ENCODE measurements at places on chromosomes 16 and 17.

DNA sequence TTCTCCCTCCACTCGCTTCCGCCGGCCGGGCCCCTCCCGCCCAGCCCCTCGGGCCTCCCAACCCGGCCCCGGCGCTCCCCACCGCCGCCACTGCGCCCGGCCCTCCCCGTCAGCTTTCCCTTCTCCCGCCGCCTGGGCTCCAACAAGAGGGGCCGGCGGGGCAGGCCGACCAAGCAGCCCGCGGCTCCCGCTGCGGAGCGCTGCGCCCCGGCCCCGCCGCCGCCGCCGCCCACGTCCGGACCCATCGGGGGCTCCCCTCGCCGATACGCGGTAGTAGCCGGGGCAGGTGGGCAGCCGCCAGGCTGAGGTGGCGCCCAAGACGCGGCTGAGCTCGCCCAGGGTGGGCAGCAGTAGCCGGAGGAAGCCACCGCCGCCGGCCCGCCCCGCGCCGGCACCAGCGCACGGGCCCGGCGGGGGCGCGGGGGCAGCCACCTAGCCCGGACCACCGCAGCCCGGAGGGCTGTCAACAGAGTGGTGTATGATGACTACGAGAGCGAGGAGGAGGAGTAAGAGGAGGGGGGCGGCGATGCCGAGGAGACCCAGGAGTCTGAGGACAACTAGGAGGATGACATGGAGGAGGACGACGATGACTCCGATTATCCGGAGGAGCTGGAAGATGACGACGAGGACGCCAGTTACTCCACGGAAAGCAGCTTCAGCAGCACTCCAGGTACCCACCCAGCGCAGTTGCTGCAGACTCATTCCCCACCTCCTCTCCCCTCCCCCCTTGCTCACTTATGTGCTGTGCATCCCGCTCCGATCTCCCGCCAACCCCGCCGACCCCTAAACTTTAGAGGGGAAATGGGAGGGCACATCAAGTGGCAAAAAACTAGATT, 498 bp downstream of the LRRC37B start:
- DNase-seq, result peak; percentile 65

GRCh38 chr17:78962345-78962983, 17.3 kb downstream of the LGALS3BP start:
- DNase-seq, result no peak

- DNase-seq, result no peak
Measured at GRCh38 chr16:61842666-61843065, 193.6 kb downstream of the CDH8 start.

DNA sequence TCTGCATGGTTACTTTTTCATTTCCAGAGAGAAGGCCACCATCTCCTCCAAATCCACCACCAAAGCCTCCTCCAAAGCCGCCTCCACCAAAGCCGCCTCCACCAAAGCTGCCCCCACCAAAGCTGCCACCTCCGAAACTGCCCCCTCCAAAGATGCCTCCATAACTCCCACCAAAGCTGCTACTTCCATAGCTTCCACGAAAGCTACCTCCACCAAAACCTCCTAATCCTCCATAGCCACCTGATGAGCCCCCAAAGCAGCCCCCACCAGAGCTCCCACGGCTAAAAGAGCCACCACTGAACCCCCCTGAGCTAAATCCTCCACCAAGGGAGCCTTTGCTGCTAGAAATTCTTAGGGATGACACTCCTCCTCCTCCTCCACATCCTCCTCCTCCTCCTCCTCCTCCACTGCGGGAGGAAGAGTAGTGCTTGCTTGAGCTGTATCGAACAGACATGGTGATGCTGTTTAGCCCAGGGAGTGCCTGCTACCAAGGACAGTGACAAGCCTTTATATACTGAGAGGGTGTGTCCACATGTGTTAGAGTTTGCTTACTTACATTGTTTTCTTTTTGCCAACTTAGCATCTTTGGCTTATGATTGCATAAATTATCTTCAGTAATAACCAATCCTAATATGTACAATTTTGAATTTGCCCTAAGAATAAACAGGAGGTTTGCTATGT, at the start of gene KRT10:
KRT10 (minus strand) TSS at position 483 of the 681 bp plus-strand sequence; CDS start at position 454, 29 bp downstream.
- no peak for DNase-seq

- DNase-seq, result no peak
Measured at GRCh38 chr17:32904891-32905290, 23.1 kb upstream of the TMEM98 start.

GRCh38 chr17:7502987-7503386, 18.8 kb downstream of the POLR2A start:
- no peak for DNase-seq

GRCh38 chr17:58532555-58532951, 18.1 kb upstream of the MTMR4 start:
- no peak for DNase-seq

GRCh38 chr17:37717627-37718323, 27.1 kb downstream of the HNF1B start:
- no peak for DNase-seq

DNA sequence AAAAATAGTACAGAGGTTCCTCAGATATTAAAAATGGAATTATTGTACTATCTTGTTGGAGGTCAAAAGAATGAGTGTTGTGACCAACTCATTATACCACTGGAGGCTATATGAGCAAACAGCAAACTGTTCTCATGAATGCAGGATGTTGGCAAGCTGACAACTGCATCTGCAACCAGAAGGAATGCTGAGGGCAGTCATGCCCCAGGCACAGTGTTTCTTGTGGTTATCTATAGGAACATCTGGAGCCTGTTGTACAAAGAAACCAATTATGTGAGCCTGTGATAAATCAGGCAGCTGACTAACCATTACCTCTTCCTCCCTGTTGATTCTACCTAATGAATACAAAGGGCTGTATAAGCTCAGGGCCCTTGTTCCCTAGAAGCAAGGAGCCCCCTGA, 2057.1 kb downstream of the TP53TG3F start:
- DNase-seq, result no peak

DNA sequence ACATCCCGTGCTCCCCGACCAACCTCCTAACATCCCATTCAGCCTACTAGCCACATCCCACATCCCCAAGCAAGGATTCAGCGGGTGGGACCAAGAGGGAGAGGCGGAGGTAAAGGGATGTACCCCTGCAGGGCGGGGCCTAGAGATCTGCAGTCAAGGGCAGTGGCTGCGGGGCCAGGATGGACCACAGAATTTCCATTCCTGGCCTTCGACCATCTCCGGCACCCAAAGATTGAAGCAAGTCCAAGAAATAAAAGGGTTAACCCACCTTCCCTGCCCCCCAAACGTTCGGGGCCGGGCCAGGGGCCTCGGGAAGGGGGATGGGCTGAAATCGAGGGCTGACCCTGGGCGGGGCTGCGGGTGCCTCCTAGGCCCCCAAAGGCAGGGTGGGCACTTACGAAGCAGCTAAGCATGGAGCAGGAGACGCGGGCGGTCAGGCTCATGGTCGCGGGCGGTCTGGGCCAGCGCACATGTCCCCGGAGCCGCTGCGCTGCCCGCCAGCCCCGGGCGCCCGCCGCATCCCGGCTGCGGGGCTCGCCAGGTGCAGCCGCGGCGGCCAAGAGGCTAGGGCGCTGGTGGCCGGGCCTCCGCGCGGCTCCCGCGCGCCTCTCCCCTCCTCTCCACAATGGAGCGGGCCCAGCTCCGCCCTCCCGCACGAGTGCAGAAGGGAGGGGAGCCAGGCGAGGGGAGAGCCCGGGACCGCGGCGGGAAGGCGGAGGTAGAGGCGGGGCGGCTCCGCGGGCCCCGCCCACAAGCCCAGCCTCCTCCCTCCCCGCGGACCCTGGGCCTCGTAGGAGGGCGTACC, at the start of gene MTMR4:
MTMR4 (minus strand) TSS at position 674 of the 805 bp plus-strand sequence; CDS start at position 443, 231 bp downstream.
- peak; percentile 79 for DNase-seq

- no peak for DNase-seq
Measured at GRCh38 chr17:73909186-73909585, 264.9 kb upstream of the SDK2 start.

- no peak for DNase-seq
Measured at GRCh38 chr17:39676198-39676819, 8.1 kb downstream of the PNMT start.

- no peak for DNase-seq
Measured at GRCh38 chr17:45408611-45409421, 23.9 kb downstream of the ARHGAP27 start.

GRCh38 chr17:7419819-7420610, at the start of gene SPEM1:
SPEM1 (plus strand) TSS chr17:7420324; CDS start chr17:7420385, 61 bp downstream.
- DNase-seq, result no peak

- DNase-seq, result no peak
Measured at GRCh38 chr17:56269556-56270389, 116.5 kb downstream of the ANKFN1 start.

- DNase-seq, result peak; percentile 28
Measured at GRCh38 chr17:34579017-34579946, at the start of gene TMEM132E. TMEM132E (plus strand) TSS chr17:34579582; CDS start chr17:34581077, 1,495 bp downstream.

GRCh38 chr17:76278952-76279741, 14.0 kb downstream of the UBALD2 start:
- peak; percentile 88 for DNase-seq

GRCh38 chr16:22665803-22666202, 148.2 kb upstream of the HS3ST2 start:
- DNase-seq, result no peak

DNA sequence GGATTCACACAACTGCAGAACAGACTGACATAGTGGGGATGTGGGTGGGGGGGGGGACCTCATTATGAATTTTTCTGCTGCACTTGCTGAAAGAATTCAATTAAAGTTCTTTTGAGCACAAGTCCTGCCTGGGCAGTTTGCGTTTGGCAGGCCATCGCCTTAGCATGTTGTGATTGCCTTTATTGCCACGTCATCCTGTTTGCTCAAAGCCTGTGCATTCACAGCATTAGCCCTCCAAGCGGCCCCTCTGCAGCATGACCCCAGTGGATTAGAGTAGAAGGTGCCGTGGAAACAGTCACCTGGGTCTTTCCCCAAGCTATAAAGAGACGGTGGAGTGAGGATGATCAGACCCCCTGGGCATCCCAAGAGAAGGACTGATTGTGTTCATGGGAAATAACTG, 17.2 kb downstream of the MSI2 start:
- no peak for DNase-seq

Data from activated naive CD4-positive, alpha-beta T cell treated with anti-CD3 and anti-CD28 coated beads, Interleukin-2, amount 50 U/mL, for 72 hours (primary cell).